ENCODE measurements at places on chromosomes 16 and 17. TPM values are rescaled to one million over a fixed set of nuclear protein-coding genes. Genes with fewer than 3 reads are reported as not detected.

CHRNE gene
- 0.84 TPM for total RNA-seq

SLC38A8 gene
- total RNA-seq: not detected

FGF11 gene
- 10.6 TPM for total RNA-seq

ATP2C2 gene
- not detected for total RNA-seq

DNAJA2 gene
- 57.2 TPM for total RNA-seq

CFAP97D1 gene
- total RNA-seq: not detected

TEKT5 gene
- total RNA-seq: 0.27 TPM
